ENCODE measurements at places on chromosomes 1 and 21.

GRCh38 chr1:150917387-150917786 is 8.8 kb upstream of the SETDB1 start:
- no peak for DNase-seq

DNA sequence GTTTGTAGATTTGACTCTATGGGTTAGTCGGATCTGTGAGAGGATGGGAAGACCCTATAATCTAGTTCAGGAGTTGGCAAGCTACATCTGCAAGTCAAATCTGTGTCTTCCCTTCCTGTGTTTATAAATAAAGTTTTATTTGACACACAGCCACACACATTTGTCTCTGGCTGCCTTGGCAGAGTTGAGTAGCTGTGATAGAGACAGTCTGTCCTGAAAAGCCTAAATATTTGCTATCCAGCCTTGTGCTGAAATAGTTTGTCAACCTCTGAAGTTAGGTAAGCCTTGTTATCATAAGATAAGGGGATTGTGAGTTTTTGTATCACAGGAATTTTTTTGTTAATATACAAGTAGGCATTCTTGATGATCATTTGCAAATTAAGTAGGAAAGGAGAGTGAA is 136.8 kb downstream of the NOS1AP start:
- no peak for DNase-seq

GRCh38 chr21:35316933-35317332 is 267.8 kb upstream of the RUNX1 start:
- no peak for DNase-seq

- no peak for DNase-seq
Measured at GRCh38 chr1:178324003-178324402, 172.8 kb downstream of the CLEC20A start.

GRCh38 chr1:53608071-53608470 is 130.9 kb downstream of the GLIS1 start:
- DNase-seq = no peak

DNA sequence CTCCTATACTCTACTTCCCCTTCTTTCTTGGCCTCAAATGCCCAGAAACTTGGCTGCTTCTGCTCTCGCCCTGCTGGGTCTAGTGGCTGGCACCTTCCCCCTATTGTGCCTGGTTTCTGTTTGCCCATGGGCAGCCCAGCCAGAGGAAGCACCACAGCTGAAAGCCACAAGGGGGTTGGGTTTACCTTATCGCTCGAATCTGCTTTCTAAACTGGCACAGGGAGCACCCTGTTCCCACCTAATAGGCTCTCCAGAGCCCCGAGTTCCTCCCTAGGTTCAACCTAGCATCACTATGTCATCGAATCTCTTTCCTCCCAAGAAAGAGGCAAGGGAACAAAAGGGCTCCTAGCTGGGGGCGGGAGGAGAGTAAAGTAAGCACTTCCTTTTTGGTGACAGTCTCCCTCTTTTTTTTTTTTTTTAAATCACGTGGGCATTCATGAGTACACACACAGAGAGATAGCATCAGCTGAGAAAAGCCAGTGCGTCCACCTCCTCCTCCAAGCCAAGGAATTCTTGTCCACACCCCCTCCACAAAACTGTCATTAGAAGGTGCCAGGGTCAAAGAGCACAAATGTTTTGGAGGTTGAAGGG is 72.8 kb downstream of the PLEKHA6 start:
- peak; percentile 15 for DNase-seq

DNA sequence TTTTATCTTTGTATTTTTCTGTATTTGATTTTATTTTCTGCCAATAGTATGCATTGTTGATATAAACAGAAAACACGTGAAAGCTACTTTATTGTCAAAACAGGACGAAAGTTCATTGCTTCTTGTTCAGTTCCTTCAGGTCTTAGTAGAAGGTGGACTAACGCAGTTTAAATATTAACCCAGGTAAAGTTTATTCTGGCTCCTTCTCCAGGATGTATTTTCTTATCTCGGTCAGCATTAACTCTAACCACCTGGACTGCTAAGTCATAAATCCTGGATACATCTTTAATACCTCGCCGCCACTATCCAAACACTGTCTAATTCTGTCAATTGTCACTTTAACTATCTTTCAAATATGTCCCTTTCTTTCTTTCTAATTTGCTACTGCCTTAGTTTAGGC is 5.7 kb upstream of the SOAT1 start:
- DNase-seq = no peak

DNA sequence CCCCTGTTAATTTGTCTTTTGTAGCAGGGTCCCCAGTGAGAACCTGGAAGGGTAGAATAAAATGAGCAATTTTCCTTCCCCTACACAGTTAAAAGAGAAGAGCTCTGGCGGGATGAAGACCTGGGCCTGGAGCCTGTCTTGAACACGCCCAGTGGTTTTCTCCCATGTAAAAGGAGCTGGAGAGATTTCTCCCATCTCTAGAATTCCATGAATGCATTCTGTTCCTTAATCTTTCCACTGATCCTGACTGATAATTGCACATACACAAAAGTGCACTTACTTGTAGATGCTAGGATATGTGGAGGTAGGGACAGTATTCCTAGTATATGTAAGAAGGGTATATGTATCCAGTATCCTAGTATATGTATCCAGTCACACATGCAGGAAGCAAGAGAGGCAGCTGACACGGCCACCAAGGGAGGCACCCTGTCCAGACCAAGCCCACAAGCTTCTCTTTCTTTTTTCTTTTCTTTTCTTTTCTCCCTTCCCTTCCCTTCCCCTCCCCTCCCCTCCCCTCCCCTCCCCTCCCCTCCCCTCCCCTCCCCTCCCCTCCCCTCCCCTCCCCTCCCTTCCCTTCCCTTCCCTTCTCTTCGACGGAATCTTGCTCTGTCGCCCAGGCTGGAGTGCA is 11.9 kb upstream of the PKNOX1 start:
- no peak for DNase-seq

GRCh38 chr1:58548371-58548770 is 1.8 kb upstream of the OMA1 start:
- no peak for DNase-seq

All from stimulated activated CD4-positive, alpha-beta T cell treated with anti-CD3 and anti-CD28 coated beads, Interleukin-2, amount 100 ng/mL, for 48 hours (primary cell).